ENCODE measurements at places on chromosomes 3 and 15.

- DNase-seq: no peak
Observed at GRCh38 chr3:11794927-11795326, 51.8 kb downstream of the TAMM41 start.

- DNase-seq: no peak
Observed at GRCh38 chr3:135007607-135008006, 212.5 kb downstream of the EPHB1 start.

GRCh38 chr15:81660976-81661375 is 287.0 kb upstream of the TMC3 start:
- no peak for DNase-seq

DNA sequence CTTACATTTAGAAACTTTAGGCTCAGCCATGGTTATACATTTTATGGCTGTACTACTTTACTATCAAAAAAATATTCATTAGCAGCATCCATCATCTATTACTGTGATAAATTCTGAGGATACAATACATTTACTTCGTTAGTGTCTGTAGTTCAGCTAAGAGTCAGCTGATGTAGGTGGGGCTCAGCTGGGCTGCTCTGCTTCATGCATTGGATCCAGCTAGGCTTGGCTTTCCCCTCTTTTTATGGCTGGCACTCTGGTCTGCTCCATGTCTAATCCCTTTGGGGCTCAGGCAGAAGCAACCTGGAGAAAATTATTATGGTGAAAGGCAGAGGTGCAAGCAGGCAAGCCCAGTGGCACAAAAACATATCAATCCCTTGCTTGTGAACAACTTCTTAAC is 930.1 kb upstream of the NR2F2 start:
- no peak for DNase-seq

- DNase-seq: no peak
Observed at GRCh38 chr15:29331669-29332068, 62.0 kb upstream of the NSMCE3 start.

DNA sequence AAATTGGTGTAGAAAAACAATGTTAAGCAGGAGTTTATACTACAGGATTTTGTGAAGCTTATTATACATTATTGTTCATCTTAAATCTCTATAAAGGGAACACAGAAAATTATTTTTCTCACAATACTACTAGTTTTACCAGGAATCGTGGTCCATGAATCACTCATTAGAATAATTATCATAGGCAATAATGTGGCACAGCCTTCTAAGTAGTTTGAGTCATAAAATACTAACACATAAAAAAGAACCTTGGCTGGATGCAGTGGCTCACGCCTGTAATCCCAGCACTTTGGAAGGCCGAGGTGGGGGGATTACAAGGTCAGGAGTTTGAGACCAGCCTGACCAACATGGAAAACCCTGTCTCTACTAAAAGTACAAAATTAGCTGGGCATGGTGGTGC is 393.1 kb upstream of the ZNF717 start:
- no peak for DNase-seq

GRCh38 chr3:13670292-13670691 is 121.4 kb downstream of the FBLN2 start:
- DNase-seq: no peak

GRCh38 chr3:147589016-147589415 is 179.9 kb downstream of the ZIC1 start:
- DNase-seq: no peak

- DNase-seq: no peak
Observed at GRCh38 chr3:111012388-111013248, 59.0 kb upstream of the NECTIN3 start.

- DNase-seq: no peak
Observed at GRCh38 chr3:71186801-71187200, 396.7 kb downstream of the FOXP1 start.

DNA sequence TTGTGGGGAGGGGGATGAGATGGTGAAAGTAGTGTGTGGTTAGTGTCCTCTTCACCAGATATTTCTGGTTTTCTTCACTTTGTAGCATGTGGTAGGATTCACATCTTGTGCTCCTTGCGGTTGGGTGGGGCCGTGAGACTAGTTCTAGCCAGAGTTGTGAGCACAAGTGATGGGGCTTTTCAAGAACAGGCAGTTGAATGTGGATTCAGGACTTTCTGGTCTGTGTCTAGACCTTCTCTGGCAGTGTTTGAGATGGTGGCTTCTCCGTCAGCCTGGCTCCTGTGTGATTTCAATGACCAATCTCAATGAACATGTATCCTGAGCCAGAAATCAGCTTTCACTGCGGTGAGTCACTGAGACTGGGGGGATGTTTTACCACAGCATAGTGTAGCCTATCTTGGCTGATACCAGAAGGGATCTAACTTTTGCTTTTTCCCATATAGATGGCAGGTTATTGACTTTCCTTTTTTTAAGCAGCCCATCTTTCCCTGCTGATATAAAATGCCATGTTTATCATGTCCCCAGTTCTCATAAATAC is 82.6 kb downstream of the RPLP1 start:
- DNase-seq: no peak

DNA sequence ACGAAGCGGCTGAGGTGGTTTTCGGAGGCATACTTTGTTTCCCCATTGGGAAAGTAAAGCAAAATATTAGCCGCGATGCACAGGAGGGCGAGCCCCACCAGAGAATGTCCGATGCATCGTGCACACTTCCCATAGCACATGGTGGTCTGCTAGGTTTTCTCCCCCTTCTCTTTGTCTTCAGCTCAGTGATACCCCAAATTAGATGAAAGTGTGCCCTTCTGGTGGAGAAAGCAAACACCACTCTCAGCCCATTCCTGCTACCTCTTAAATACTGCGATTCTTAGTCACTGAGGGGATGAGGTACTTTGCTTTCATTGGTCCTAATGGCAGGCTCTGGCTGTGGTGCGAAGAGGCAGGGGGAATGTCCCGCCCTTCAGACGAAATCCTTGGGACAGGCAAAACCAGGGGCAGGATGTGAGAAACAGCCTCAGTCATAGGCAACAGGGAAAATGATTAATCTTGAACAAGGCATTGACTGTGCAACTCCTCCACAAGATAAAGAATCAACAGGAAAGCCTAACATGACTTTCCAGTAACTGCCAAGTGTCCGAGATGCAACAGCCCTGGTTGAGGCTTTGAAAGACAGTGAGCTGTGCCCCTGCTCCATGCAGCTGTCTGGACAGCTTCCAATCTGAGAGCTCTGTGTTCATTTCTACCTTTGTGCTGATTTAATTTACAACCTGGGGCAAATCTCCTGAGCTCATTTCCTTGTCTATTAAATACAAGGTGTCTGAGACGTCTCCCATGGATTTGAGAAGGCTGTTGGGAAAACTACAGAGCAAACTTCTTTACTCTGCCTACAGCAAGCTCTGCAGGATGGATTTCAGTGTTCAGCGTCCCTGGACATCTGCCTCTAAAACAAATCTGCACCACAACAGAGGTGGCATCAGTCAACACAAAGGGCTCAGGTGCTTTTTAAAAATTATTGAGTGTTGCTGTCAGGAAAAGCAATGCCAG is at the start of gene TM4SF1:
Gene TM4SF1, minus strand, starts transcription at position 242 of the 957 bp plus-strand sequence. Its CDS starts 102 bp downstream, at position 140.
- DNase-seq: no peak

DNA sequence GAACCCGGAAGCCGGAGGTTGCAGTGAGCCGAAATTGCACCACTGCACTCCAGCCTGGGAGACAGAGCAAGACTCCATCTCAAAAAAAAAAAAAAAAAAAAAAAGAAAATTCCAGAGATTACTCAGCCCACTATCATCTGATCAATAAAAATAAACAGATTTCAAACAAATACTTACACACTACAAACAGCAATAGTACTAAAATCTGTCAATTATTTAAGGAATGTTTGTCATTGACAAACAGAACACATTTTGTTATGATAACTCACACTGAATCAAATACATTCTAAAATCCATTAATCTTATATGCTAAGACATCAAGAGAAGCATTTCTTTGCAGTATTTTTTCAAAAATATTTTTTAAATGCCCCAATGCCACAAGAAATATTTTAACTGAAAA is 7.6 kb downstream of the MYO9A start:
- DNase-seq: no peak

GRCh38 chr3:882533-882932 is 210.3 kb upstream of the CNTN6 start:
- no peak for DNase-seq

DNA sequence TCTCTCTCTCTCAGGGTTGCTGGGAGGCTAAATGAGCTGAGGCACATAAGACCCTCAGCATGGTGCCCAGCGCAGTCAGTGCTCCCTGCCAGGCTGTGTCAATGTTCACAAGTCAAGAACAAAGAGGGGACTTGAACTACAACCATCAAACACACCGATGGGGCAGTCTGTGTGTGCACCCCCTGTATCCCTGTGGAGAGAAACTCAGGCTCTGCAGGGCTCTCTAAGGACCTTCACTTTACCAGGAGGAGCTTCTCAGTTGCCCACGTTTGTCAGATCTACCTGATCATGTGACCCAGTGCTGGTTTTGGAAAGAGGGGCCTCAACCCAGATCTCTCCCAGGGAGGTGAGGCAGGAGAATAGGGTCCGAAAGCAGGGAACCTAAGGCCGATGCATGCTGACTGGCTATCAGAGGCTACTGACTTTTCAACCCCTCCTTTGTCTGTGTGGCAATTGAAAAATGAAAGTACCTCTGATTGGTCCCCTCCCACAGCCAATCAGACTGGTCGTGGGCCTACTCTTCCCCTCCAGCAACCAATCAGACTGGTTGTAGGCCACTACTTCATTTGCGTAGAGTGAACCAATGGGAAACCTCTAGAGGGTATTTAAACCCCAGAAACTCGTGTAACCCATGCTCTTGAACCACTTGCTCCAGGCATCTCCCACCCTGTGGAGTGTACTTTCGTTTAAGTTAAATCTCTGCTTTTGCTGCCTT is 34.0 kb downstream of the RHCG start:
- no peak for DNase-seq

- no peak for DNase-seq
Observed at GRCh38 chr3:110243081-110243480, 828.5 kb upstream of the NECTIN3 start.

DNA sequence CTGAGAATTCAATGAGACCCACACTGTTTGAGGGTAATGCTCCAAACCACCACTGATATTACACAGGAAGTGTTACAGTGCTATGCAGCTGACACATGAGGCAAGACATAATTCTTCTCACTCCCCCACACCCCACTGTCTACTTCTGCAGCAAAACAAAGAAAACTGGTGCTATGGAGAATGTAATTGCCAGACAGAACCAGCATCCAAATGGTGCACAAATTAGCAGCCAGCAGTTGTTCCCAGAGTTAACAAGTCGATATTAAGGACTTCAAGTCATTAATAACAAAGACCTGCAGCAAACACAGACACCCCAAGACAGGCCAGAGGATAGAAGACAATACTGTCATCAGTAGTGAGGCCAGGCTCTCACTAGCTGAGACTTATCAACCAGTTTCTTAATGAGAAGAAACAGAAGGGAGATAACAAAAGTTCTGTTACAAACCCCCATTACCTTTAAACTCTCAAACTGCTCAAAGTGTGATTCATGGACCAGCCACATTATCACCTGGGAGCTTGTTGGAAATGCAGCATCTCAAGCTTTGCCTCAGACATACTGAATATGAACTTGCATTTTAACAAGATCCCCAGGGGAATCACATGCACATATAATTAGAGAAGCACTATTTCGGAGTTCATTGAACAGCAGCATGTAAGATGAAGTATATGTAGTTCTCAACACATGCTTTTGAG is 58.7 kb upstream of the FNDC3B start:
- no peak for DNase-seq

- no peak for DNase-seq
Observed at GRCh38 chr3:49626796-49627195, 47.4 kb upstream of the APEH start.

- DNase-seq: no peak
Observed at GRCh38 chr3:123150449-123151215, 51.1 kb upstream of the SEC22A start.

- no peak for DNase-seq
Observed at GRCh38 chr3:101828691-101829436, 20.4 kb upstream of the NFKBIZ start.

GRCh38 chr3:193729088-193729465 is 136.1 kb downstream of the OPA1 start:
- DNase-seq: no peak

DNA sequence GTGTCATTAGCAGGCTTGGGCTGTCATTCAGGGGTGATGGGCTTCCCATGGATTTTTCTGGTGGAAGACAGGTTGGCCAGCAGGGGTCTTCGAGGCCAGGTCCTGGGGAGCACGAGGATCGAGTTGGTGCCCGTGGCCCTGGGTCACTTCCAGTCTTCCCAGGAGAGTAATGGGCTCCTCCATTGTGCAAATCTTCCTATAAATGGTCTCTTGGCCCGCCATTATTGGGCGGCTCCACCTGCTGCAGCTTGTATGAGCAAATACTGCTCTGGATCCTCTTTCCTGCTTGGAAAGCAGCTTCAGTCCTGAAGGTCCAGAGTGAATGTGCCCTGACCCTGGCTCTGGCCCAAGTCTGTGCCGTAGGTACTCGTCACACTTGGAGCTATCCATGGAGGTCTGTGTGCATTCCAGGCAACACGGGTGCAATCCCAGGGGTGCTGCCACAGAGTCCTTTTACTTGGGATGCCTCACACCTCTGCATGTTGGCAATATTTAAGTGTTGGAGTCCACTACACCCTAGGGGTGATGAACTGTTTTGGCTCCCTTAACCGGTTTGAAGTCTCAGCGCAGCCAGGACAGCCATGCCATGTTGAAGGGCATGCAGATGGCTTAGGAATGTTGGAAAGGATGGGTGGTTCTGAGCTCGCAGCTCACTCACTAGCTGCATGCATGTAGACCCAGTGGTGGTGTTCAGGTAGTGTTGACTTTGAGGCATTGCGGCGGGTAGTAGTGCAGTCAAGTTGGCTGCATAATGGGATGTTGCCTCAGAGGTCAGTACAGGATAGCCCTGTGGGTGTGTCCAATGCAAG is 97.6 kb downstream of the SNRPN start:
- no peak for DNase-seq

GRCh38 chr3:190886945-190887344 is 24.5 kb upstream of the GMNC start:
- no peak for DNase-seq

GRCh38 chr15:100715571-100716455 is 113.4 kb downstream of the ASB7 start:
- no peak for DNase-seq

All from stimulated activated CD8-positive, alpha-beta memory T cell treated with anti-CD3 and anti-CD28 coated beads, Interleukin-7, amount 100 ng/mL, for 1 hour (primary cell).